Stimulated activated CD4-positive, alpha-beta T cell treated with anti-CD3 and anti-CD28 coated beads, Interleukin-15, amount 100 ng/mL, for 1 hour (primary cell): ENCODE measurements at places on chromosomes 6 and 20.

GRCh38 chr6:144843701-144844100, 558.6 kb downstream of the UTRN start:
- DNase-seq: no peak

GRCh38 chr6:47144306-47144705, 102.2 kb upstream of the ADGRF1 start:
- no peak for DNase-seq

DNA sequence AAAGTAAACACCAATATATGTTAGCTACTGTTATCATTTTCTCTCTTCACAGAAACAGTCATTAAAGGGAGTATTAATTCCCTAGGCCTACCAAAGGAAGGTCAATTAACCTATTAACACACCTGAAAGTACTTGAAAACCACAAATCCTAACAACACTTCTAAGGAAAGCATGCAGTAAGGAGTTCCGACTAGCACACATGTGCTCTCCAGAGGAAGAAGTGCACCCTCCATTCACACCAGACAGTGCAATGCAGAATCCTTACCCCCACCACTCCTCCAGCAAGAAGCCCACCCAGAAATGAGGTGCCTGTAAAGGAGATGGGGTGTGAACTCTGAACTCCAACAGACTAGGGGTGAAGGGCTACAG, 58.7 kb downstream of the EPB41L2 start:
- DNase-seq: no peak

- DNase-seq: peak; percentile 20
Measured at GRCh38 chr20:38633577-38634093, 32.0 kb downstream of the ARHGAP40 start.

- DNase-seq: no peak
Measured at GRCh38 chr6:47093169-47093568, 51.0 kb upstream of the ADGRF1 start.

DNA sequence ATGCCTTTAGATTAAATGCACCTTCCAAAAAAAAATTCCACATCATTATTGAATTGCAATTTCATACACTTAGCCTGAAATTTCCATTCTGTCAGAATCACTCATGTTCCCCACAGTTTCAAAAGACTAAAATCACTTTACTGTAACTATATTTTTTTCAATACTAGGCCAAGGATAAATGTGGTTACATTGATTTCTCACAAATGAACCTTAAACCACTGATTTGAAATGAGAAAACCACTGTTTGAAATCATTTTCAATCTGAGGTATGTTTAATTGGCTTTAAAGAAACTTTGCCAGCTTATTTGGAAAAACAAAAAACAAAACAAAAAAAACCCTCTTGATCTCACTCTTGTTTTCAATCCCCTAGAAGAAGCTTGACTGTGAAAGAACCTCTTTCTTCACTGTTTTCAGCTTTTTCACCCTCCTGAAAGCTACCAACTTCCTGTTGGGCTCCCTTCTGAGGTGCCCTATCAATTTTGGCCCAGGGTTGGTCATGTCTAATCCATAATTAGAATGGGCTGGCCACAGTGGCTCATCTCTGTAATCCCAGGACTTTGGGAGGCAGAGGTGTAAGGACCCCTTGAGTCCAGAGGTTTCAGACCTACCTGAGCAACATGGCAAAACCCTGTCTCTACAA, 242.5 kb downstream of the ADGRG6 start:
- no peak for DNase-seq

DNA sequence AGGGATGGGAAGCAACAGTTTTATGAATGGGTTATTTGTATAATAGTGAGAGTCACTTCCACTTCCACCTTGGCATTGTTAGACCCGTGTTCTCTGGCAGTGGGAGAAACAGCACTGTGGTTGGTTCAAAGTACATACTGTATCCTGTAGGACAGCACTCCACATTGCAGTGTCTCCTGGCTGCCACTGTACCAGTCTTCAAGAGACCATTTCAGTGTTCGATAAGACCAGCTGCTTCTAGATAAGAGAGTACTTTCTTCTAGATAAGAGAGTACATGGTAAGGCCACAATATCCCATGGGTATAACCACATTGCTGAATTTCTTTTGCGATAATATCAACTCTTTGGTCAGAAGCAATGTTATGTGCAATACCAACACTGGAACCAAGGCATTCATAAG, 28.8 kb downstream of the FITM2 start:
- no peak for DNase-seq

- DNase-seq: no peak
Measured at GRCh38 chr6:47631269-47631772, 67.1 kb upstream of the ADGRF4 start.

- no peak for DNase-seq
Measured at GRCh38 chr6:164947164-164947563, 362.2 kb downstream of the C6orf118 start.

DNA sequence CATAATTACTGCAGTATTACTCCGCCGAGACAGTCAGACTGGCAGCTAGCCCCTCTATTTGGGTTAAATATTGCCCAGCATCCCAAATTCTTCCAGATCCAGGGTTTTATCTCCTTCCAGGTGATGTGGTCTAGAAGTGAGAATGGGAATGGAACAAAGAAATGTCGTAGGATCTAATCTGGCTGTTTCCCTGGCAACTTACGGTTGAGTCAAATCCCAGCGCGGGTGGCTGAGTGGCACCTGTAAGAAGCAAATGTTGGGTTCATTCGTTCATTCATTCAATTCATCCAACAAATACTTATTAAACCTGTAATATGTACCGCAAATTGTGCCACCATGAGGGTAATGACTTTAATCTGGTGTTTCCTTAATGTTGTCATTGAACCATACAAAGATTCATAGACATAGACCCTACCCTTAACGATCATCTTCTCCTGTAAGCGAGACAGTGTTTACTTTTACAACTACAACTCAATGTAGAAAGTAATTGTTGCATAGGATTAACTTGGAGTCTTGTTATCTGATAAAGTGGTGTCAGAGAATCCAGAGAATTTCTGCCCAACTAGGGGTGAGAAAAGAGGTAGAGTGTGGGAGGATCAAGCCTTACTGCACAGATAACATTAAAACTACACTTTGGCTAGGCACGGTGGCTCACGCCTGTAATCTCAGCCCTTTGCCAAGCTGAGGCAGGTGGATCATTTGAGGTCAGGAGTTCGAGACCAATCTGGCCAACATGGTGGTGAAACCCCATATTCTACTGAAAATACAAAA, 91.3 kb upstream of the ADGRF1 start:
- no peak for DNase-seq

DNA sequence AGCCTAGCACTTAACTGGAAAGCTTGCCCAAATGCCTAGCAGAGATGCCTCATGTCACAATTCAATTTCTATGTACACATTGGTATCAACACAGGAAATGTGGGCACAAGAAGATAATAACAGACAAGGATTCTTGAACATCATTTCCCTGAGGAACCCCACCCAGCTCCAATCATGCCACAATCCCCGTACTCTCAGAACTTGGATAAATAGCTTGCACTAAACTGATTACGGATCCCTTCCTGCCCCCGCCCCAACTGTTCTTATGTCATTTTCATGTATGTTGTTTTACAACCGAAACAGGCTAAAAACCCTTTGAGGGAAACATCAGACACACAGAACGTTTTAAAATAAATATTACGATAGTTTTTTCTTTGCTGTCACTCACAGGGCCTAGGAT, 87.1 kb downstream of the BACH2 start:
- no peak for DNase-seq

GRCh38 chr6:53860511-53860910, 65.7 kb downstream of the LRRC1 start:
- DNase-seq: no peak

GRCh38 chr20:19799325-19799724, 41.3 kb downstream of the RIN2 start:
- DNase-seq: no peak

DNA sequence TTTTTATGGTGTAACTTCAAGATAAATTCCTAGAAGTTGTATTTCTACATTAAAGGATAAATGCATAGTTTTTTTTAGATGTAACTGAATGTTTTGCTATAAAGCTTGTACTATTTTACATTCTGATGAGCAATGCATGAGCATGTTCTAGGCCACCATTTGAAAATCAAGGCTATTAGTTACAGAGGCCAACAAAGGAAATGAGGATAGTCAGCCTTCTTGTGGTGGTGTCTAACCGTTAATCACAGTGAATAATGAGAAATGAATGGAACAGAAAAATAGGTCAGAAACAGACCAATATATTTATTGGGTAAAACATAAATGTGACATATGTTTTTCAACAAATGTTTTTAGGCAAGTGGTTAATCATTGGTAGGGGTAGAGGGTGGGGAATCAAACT, 37.6 kb upstream of the L3MBTL3 start:
- DNase-seq: no peak

- no peak for DNase-seq
Measured at GRCh38 chr20:23612396-23612795, 6.7 kb upstream of the CST9 start.

- no peak for DNase-seq
Measured at GRCh38 chr6:33761922-33762629, 15.4 kb upstream of the IP6K3 start.

GRCh38 chr6:53369876-53370515, 21.2 kb upstream of the ELOVL5 start:
- no peak for DNase-seq

- DNase-seq: peak; percentile 52
Measured at GRCh38 chr20:63706852-63707557, 771 bp downstream of the ARFRP1 start.

GRCh38 chr20:38167851-38168760, 3.0 kb upstream of the TGM2 start:
- no peak for DNase-seq

GRCh38 chr6:108676555-108676954, 115.8 kb downstream of the FOXO3 start:
- no peak for DNase-seq

- DNase-seq: no peak
Measured at GRCh38 chr6:71588490-71588889, 297.9 kb upstream of the RIMS1 start.

DNA sequence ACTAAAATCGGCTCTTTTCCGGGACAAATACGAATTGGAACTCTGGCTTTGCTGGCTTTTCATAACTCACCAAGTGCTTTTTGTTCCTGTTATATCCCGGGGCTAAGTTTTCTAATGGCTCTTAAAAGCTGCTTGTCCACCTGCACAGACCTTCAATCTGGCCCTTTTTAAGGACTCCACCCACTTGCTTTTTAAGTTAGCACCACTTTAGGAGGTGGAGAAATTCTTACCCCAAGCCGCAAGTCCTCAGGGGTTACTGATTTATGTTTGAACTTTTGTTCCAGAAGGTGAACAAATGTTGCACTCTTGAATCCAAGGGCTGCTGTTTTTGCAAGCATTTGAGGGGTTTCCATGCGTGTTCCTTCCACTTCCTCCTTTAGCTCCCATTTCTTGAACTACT, 37.8 kb downstream of the FAM184A start:
- no peak for DNase-seq

GRCh38 chr6:148524976-148525375, 182.3 kb downstream of the SASH1 start:
- no peak for DNase-seq

DNA sequence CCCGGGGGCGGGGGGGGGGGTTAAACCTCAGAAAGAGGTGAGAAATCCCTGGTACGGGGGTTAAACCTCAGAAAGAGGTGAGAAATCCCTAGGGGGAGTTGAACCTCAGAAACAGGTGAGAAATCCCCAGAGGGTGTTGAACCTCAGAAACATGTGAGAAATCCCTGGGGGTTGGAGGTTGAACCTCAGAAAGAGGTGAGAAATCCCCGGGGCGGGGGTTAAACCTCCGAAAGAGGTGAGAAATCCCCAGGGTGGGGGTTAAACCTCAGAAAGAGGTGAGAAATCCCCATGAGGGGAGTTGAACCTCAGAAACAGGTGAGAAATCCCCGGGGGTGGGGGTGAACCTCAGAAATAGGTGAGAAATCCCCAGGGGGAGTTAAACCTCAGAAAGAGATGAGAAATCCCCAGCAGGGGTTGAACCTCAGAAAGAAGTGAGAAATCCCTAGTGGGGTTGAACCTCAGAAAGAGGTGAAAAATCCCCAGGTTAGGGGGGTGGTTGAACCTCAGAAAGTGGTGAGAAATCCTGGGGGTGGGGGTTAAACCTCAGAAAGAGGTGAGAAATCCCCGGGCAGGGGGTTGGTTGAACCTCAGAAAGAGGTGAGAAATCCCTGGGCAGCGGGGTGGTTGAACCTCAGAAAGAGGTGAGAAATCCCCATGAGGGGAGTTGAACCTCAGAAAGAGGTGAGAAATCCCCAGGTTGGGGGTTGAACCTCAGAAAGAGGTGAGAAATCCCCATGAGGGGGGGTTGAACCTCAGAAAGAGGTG, 87.4 kb downstream of the PLG start:
- DNase-seq: no peak

GRCh38 chr6:106925948-106926347, 48.6 kb downstream of the CD24 start:
- DNase-seq: no peak

DNA sequence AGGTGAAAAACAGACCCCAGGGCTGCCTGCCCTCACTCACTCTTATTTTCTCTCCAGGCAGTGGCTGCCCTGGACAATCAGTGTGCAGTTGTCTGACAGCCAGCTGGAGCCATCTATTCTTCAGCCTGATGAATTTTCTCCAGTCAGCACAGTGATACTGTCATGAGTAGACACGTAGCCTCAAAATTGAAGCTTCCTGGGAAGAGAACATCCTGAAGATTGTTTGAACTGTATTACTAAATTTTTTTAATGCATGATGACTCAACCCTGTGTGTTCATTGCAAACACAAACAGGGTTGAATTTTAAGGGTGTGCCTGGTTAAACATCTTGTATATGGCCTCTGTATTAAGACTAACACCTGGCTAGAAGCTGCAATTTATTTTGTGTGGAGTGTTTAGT, 49.8 kb upstream of the STXBP5 start:
- no peak for DNase-seq

GRCh38 chr20:11305406-11305805, 612.3 kb upstream of the BTBD3 start:
- no peak for DNase-seq

GRCh38 chr6:71879016-71879415, 7.3 kb upstream of the RIMS1 start:
- DNase-seq: no peak

DNA sequence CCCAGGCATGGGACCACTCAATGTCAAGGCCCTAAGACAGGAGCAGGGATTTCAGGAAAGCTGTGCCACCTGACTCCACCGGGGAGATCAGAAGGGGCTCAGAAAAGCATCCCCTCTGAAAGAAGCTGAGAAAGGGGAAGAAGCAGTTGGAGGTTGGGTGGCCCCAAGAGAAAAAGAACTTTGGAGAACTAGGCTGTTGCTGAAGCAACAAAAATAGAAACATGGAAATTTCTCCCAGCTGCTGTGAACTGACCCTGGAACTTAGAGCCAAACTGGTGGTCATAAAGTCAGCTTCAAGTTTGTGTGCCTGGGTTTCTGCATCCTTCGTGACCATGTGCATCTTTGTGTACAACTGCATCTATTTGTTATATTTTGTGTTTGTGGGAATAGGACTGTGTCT, 534.5 kb downstream of the MAFB start:
- DNase-seq: no peak
